ENCODE measurements at places on chromosomes 13 and 19.

- DNase-seq: no peak
Observed at GRCh38 chr13:94390881-94391280, 88.6 kb downstream of the DCT start.

DNA sequence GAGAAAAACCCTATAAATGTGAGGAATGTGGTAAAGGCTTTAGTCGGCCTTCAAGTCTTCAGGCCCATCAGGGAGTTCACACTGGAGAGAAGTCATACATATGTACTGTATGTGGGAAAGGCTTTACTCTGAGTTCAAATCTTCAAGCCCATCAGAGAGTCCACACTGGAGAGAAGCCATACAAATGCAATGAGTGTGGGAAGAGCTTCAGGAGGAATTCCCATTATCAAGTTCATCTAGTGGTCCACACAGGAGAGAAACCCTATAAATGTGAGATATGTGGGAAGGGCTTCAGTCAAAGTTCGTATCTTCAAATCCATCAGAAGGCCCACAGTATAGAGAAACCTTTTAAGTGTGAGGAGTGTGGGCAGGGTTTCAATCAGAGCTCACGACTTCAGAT lies 11.7 kb downstream of the ZNF226 start:
- DNase-seq: no peak

- DNase-seq: no peak
Observed at GRCh38 chr13:82947191-82947621, 935.1 kb downstream of the SLITRK1 start.

- no peak for DNase-seq
Observed at GRCh38 chr13:62684359-62684758, 1268.7 kb upstream of the PCDH20 start.

DNA sequence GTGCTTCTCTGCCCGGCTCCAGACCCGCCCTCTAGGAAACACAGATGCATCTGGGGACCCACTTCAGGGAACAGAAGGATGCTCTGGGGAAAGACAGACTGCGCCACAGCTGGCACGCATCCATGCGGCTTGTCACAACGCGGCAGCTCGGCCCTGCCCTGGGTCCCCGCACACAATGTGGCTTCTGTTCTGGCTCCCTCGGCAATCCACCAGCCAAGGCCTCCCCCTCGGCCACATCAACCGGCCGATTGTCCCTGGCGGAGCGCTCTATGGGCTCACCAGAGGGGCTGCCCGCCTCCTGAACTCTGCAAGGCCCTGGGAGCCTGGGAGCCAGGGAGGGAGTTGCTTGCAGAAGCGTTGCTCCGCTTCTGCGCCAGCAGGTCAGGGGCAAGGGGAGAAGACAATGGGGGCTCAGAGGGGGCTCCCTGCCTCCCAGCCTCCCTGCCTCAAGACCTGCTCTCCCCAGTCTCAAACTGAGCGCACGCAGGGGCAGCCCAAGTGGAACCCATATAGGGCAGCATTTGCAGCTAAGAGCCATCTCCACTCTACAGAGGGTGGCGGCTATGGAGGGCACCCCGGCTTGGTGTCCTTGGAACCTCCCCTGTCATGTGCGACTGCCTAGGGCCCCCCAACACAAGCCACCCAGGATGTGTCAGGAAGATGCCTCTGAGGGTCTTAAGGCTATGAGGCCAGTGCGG lies 37.9 kb downstream of the MLLT1 start:
- DNase-seq: no peak

DNA sequence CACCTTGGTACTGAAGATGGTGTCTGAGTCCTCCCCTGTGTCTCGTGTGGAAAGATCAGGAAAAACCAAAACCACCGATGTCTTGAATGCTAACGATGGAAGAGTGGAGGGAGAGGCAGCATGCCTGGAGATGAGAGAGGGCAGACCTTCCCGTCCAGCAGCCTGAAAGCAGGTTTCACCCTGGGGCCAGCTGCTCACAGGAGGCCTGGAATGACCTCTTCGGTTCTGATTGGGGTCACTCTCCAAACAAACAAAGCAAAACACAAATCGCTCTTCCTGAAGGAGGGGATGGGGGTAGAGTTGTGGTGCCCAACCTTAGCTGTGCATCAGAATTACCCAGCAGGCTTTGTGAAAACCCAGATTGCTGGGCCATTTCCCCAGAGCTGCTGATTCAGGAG lies 142.3 kb upstream of the SOX1 start:
- no peak for DNase-seq

GRCh38 chr19:56158170-56158757 lies 17.2 kb downstream of the ZNF444 start:
- DNase-seq: no peak

GRCh38 chr19:40249201-40249600 lies 22.7 kb upstream of the CCNP start:
- DNase-seq: no peak

DNA sequence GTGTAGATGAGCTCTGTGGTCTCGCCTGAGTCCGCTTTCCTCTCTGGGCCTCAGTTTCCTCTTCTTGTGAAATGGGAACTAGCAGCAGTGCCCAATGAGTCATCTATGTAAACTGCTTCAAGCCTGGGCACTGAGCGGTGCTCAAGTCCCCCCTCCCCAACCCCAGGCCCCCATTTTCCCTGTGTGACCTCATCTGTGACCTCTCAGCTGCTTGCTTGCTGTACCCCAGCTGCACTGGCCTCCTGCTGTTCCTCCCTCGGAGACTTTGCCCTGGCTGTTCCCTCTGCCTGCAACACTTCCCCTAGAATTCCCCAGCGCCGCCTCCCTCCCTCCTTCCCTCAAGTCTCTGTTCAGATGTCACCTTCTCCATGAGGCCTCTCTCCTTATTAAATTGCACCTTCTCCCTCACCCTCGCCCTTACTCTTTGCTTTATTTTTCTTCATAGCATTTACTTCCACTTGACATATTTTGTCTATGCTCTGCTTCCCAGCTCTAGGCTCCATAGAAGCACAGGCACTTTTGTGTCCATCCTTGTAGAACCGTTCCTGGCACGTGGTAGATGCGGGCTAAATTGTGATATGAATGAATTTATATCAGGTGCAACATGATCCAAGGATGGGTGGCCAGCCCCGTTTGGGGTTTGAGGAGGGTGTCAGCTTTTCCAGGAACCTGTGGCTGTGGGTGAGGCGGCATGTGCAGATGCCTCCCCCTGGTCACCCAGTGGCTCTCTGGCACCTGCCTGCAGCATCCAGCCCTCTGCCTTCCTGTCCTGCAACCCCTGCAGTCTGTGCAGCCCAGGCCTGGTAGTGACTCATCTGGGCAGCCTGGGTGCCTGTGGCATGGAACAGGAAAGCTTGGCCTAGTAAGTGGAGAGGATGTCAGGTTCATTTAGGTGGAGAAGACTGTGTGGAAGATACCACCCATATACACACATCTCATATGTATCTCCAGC lies 26.3 kb downstream of the SIPA1L3 start:
- no peak for DNase-seq

DNA sequence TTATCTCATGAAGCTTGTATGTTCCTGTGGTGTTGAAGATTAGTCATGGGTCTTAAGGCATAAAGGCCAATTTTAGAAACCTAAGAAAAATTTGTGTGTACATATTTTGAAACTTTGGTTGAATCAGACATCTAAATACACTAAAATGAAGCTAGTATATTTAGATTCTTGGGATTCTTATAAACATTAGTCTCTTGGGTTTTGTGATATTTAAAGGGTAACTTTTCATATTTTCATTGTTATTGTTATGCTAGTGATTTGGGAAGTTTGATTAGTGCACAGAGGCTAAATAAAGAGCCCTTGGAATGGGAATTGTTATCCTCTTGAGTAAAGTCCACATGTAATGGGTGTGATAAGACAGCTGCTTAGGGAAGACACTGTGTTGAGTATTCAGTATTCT lies 24.5 kb downstream of the UBA2 start:
- no peak for DNase-seq

DNA sequence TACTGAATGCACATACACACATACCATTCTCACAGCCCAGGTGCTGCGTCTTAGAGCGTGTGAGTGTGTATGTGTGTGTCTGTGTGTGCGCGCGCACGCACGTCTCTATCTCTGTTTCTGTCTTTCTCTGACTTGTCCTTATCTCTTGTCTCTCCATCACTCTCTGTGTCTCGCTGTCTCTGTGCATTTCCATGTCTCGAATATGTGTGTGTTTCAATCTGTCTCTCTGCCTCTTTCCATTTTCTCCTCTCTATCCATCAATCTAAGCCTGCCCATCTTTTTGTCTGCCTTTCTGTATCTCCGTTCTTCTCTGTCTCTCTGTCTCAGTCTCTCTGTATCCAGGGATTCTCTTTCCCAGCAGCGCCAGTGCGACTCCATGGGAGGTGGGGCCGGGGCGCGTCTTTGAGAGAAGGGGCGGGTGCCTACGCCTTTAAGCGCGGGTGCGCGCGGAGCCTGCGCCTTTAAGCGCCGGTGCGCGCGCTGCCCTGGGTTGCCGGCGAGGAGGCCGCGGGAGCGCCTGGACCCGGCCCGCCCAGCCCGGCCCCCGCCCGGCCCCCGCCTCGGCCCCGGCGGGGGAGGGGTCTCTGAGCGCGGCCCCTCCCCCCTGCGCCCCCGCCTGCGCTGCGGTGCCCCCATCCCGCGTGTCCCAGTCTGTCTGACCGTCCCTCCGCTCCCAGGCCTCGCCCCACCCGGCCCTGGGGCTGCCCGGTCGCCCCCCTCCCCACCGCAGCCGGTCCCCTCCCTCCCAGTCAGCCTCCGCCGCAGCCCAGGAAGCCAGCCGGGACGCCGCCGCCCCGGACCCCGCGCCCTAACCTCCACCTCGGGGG lies at the start of gene LRFN3:
Gene LRFN3, plus strand, starts transcription at position 464 of the 827 bp plus-strand sequence. CDS start 3,052 bp downstream, outside the sequence.
- DNase-seq: peak; percentile 75

DNA sequence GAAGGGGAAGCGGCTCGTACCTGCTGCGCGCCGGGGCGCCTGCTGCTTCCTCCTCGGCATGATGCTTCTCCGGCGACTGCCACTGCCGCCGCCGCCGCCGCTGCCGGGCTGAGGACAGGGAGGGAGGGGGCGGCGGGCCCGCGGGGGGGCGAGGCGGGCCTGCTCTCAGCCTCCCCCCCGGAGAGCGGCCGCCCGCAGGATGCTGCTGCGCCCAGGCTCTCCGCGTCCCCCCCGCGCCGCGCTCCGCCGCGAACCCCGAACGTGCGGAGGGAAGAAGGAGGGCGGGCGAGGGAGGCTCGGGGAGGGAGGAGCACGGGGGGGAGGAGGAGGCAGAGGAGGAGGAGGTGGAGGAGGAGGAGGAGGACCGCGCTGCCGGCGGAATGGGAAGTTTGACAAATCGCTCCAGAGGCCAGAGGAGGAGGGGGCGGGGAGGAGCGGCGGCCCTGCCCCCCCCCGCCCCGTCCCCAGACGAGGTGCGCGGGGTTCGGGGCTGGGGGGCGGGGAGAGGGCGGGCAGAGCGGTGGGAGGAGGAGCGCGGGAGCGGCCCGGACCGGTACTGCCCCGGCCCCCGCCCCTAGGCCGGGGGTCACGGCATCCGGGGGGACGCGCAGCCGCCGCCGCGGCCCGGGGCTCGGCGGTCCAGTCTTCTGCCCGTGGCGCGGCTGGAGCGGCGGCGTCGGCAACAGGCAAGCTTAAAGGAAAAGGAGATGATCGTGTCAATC lies at the start of gene TSHZ3:
Gene TSHZ3, minus strand, starts transcription at position 277 of the 722 bp plus-strand sequence. Its CDS starts 217 bp downstream, at position 60.
- peak; percentile 63 for DNase-seq

DNA sequence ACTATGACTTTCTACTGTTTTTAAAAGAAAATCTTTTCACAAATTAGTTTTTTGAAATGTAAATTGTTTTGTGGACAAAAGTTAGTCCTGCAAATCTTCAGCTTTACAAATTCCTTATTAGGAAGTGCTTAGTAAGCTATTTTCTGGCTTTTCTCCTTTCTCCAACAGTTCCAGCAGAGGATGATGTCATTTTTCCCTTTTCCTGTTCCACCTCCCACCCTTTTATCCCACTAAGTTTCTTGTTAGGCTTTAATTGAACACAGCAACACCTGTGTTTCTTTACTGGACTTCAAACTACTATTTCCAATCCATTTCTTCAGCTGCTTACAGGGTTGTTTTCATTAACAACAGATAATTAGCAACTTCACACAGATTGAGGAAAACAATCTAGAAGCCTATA lies 389.2 kb downstream of the NDFIP2 start:
- DNase-seq: no peak

- DNase-seq: no peak
Observed at GRCh38 chr19:55141696-55142095, 7.3 kb downstream of the TNNT1 start.

GRCh38 chr13:67133476-67133875 lies 96.7 kb downstream of the PCDH9 start:
- DNase-seq: no peak

DNA sequence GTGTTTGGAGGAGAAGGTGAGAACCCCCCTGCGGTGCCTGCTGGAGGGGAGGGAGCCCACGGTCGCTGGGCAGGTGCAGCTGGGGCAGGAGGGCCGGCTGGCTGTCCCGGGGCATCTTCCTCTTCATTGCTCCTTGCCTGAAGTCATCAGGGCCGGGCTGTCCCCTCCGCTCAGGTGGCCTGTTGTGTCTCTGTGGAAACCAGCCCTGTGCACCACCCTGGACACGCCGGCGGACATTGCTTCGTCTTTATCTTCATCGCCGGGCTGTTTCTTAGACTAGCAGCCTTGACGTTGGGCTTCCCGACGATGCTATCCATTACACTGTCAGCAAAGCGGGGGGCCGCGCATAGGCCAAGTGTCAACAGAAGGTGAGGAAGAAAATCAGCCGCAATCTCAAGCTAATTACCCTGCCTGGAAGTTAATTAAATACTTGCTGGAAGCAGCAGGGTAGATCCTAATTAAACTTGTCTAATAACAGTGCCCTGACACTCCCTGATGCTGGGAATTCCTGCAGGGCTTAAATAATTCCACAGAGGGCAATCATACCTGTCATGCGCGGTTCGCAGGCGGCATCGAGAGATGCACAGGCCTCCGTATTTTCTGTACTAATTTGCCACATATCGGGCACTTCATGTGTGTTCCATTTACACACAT lies 111.4 kb upstream of the SOX1 start:
- no peak for DNase-seq

GRCh38 chr19:36331353-36332228 lies 47.4 kb downstream of the ZFP14 start:
- DNase-seq: peak; percentile 53

GRCh38 chr13:110425444-110425780 lies 118.3 kb downstream of the COL4A2 start:
- DNase-seq: no peak

DNA sequence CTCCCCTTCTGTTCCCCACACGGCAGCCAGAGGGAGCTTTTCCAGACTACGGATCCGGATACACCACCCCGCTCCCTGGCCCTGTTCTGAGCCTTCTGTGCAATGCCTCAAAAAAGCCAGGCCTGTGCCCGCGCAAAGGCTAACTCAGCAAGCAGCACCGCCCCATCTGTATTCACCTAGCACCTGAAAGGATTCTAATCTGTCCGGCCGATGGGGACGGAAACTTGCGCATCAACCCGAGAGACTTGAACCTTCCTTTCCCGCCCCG lies 589 bp downstream of the ZBTB45 start:
- DNase-seq: peak; percentile 66

DNA sequence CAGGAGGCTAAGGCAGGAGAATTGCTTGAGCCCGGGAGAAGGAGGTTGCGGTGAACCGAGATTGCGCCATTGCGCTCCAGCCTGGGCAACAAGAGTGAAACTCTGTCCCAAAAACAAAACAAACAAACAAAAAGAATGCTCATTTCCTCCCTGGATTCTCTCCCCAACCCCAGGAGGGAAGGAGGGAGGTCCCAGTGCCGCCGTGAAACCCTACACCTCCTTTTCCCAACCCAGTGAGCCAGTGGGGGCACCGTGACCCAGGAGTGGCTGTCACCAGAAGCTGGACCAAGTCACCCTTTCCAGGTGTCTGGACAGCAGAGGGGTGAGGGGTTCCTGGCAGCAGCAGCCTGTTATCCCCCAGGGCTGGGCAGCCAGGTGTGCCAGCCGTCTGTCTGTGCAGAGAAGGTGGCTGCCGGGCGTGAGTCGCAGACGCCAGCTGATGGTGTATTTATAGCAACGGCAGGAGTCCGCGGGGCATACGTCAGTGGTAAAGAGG lies 23.5 kb downstream of the NFIC start:
- DNase-seq: no peak
